ENCODE measurements at places on chromosomes 7 and 10.

- peak; percentile 99 for DNase-seq
Observed at GRCh38 chr10:122307669-122308416, 36.7 kb downstream of the BTBD16 start.

DNA sequence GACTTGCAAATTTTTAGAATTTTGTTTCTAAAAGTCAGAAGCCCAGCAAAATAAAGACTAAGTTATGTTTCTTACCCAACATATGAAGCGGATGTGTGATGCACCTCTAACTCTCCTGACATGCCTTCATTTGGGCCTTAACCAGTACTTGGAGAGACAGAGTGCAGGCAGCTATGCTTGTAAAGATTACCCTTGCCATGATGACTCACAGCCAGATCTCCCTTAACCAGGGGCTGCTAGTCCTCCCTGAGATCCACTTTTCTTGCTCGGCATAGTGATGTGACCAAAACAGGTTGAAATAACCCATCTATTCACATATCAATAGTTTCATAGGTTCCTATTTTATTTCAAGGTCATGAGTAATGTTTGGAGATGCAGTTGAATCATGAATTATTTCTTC is 43.6 kb downstream of the PPP1R3A start:
- DNase-seq: no peak

- DNase-seq: no peak
Observed at GRCh38 chr7:73520673-73521635, 1.1 kb downstream of the BAZ1B start.

DNA sequence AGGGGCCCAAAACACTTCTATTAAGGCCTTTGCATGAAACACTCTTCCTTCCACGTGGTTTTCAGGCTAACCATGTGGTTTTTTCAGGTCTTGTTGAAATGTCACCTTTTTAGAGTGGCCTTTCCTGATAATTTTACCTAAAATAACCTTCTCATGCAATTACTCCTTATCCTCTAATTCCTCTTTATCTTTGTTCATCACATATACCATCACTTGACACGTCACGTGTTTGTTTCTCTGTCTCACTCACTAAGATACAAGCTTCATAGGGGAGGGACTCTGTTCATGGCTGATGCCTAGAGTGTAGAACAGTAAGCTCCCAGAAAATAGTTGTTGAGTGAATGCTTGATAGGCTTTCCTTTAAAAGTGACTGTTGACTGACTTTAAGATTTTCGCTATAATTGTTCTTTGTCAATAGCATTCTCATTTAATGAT is 63.7 kb downstream of the ST7 start:
- no peak for DNase-seq

- no peak for DNase-seq
Observed at GRCh38 chr10:69649786-69650550, 19.9 kb downstream of the FAM241B start.

- no peak for DNase-seq
Observed at GRCh38 chr10:113007821-113008220, 57.8 kb downstream of the TCF7L2 start.

GRCh38 chr10:132360766-132361447 is 28.9 kb downstream of the LRRC27 start:
- no peak for DNase-seq

DNA sequence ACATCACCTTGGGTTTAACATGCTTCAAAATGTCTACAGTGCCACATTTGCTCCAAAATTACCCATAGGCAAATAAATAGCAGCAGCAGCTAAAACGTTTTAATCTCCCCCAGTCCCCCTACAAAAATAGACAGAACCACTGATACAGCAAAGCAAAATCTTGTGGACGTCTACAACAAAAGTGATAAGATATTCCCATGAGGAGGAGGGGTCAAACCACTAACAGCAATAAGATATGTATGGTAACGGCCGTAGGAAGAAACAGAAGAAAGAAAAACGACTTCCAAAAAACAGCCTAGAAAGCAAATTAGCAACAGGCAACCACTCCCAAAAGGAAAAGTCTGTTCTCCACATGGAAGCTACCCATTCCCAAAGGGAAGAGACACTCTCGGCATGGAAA is 34.5 kb upstream of the ST8SIA6 start:
- DNase-seq: no peak

GRCh38 chr7:49119706-49120105 is 195.4 kb downstream of the CDC14C start:
- no peak for DNase-seq

GRCh38 chr7:15929411-15929810 is 242.9 kb upstream of the MEOX2 start:
- DNase-seq: no peak

DNA sequence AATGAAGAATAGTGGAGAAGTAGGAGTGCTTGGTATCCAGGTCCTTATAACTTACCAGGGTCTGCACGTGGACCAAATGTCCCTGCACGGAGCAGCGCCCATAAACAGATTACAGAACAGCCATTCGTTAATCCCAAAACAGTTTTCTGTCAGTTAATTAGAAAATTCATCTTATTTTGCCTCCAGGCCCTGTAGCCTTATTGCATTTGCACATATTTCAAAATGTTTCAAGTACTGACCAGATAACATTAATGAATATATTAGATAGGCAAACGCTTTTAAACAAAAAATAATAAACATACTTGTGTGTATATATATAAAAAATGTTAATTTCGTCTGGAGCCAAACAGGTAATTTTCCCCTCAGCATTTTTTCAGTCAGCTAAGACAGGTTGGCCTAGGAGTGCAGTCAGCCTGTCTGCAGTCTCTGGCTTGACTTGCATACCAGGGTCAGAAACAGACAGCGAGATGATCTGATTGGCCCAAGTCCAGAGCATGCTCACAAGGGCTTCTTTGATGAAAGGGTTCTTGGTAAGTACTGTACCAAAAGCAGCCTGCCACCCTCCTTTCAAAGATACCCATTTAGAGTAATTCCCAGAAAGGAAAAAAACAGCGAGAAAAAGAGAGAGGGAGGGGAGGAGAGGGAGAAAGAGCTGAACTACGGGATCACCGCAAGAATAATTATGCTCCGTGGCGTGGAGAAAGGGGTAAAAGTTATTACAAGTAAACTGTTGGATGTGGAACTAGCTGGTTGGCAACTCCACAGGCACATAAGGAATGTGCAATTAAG is 194.4 kb upstream of the TCF7L2 start:
- no peak for DNase-seq

GRCh38 chr7:157721468-157722136 is 384.8 kb downstream of the DNAJB6 start:
- DNase-seq: no peak

GRCh38 chr7:66170309-66171231 is 34.6 kb upstream of the TPST1 start:
- peak; percentile 85 for DNase-seq

DNA sequence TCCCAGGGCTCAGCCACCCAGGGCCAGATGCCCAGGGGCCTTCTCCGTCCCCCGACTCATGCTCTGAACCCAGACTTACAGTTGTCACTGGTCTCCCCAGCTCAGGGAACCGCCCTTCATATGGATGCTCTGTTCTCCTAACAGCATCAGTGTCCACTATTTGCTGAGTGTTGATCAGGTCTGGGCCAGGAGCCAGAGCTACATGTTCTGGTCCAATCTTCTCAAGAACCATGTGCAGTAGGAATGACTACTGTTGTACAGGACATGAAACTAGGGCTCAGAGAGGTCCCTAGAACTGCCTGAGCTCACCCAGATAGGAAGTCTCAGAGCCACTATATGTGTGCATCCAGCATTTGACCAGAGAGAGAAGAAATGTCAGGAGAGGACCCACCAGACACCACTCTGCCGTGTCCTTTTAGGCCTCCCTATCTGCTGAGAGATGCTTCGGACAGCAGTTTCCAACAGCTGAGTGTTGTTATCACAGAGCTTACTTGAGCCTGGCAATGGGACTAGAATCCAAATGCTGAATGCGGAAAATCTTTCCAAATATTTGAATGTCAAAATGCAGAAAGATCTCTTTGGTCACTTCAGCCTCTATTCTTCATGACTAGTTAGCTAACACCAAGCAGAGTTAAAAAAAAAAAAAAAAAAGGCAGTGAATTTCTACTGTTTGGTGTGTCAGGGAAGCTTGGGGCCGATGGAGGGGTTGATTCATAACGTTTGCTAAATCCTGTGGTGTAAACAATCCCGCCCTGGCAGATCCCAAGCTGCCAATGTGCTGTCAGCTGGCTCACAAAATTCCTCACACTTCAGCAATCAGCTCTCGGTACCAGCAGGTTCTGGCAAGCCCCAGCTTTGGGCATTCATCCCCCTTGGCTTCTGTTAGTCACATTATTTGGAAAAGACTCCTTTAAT is 246.1 kb downstream of the TNS3 start:
- DNase-seq: peak; percentile 60

GRCh38 chr10:120802935-120803334 is 48.2 kb upstream of the WDR11 start:
- DNase-seq: no peak

DNA sequence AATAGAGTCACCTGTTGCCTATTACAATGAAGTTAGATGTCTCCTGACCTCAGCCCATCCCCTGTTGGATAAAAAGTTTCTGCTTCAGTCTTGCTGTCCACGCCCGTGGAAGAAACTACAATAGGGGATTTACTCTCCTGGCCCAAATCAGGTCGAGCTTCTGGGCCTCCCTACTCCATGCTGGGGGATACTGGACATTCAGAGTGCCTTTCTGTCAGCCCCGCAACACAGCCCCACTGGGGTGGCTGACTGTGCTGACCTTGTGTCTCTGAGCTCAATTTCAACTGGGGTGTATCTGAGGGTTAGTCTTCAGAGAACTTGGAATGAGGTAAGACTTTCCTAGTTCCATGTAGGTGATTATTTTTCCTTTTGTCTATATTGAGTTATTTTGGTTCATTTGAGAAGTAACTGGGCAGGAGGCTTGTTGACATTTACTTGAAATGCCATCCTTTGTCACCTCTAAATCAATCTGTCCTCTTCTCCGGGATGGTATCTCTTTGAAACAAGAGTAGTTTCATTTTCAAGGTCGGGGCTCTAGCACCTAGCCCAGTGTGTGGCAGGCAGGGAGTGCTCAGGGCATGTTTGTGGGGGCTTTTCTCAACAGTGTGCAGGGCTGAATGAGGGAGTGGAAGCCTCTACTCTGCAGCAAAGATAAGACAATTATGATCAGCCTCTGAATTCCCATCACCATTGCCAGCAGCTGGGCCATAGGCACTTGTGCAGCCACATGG is 17.7 kb upstream of the CXCL12 start:
- DNase-seq: no peak

DNA sequence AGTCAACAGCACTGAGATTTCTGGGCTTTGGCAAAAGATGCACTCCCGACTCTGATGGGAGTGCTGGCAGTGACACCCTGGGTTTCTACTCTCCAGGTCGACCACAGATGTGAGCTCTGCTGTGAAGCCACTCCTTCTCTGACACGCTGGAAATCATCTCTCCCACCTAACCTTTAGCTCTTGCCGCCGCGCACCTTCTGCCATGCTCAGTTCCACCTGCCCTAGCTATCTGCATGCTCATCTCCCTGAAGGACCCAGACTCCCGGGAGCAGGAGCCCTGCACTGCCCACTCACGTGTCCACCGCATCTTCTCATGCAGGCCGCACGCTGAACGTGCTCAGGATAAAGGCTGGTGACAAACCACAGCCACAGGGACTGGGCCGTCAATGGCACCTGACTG is 174.8 kb downstream of the TNS3 start:
- no peak for DNase-seq

GRCh38 chr10:76631884-76632766 is 1005.5 kb downstream of the KCNMA1 start:
- DNase-seq: no peak

DNA sequence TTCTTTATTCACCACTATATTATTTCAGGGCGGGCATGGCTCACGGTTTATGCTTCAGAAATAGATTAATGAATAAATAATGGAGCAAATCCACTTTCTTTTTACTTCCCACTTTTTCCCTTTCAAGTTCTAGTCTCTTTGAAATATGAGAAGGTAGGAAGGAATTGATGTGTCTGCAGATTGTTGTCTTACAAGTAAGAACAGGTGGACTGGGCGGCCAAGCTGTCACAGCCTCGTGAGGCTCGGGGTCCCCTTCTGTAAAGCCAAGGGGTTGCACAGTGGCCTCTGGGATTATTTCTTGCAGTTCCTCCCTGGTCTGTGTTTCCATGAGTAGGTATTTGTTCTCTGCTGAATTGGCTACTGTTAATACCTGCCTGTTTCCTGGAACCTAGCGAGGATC is 11.2 kb downstream of the VWA2 start:
- no peak for DNase-seq

- no peak for DNase-seq
Observed at GRCh38 chr7:120398284-120399000, 125.5 kb downstream of the KCND2 start.

DNA sequence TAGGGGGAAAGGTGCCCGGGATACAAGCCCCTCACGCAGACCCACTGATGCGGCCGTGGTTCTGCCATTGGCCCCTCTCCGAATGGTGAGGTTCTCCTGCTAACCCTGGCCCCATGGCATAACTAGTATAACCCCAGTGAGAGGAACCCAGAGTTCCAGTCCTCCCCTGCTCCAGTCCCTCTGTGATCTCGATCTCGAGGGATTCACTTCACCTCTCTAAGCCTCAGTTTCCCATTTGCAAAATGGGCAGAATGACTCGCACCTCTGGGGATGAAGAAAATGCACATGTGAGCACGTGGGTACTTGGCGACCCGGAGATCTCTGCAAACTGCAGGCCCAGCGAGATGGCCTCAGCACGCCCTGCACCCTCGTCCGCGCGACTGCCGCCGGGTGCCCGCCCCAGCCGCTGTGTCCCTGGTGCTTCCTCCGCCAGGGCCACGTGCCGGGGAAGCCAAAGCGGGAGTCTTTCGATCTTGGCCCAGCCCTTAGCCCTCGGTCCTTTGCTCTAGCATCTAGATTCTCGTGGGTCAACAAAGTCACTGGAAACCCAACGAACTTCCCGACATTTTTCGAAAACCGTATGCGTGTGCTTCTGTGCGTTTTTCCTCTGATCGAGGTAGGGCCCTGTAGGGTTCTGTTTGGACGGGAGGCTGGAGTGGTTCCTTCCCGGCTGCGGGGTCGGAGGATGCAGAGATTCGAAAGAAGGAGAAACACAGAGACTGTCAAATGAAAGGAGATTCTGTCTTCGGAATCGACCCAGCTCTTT is 169.8 kb downstream of the UBE2H start:
- no peak for DNase-seq

DNA sequence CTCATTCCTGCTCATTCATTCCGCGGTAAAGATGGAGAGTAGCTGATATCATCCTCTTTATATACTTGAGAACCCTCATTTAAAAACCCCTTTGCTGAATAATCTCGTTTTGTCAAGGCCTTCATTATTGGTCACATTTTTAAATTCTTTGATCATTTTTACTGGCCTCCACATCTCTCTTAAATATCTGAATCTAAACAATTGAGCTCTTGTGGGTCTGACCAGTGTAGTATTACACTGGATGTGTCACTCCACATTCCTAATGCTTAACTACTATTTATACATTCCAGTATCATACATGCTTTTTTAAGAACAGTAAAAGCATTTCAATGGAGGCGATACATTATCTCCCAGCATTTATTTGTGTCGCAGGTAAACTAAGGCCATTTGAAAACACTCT is 12.6 kb upstream of the PRPS1L1 start:
- peak; percentile 58 for DNase-seq

GRCh38 chr7:18175801-18176450 is 148.3 kb upstream of the PRPS1L1 start:
- DNase-seq: no peak
